Myometrial cell (primary cell): ENCODE measurements at places on chromosomes 2 and 18. TPM values are rescaled to one million over a fixed set of nuclear protein-coding genes. Genes with fewer than 3 reads are reported as not detected.

The MSTN gene
- 13.5 and 15.6 TPM in 2 replicates for total RNA-seq

The GCG gene
- not detected in 2 replicates for total RNA-seq

The C2orf72 gene
- total RNA-seq = not detected in 2 replicates

The SLC30A3 gene
- total RNA-seq = not detected in 2 replicates

The ANKRD62 gene
- total RNA-seq = not detected in 2 replicates

The RBKS gene
- 7.3 and 7.8 TPM in 2 replicates for total RNA-seq
